ENCODE measurements at places on chromosomes 16 and 17.

DNA sequence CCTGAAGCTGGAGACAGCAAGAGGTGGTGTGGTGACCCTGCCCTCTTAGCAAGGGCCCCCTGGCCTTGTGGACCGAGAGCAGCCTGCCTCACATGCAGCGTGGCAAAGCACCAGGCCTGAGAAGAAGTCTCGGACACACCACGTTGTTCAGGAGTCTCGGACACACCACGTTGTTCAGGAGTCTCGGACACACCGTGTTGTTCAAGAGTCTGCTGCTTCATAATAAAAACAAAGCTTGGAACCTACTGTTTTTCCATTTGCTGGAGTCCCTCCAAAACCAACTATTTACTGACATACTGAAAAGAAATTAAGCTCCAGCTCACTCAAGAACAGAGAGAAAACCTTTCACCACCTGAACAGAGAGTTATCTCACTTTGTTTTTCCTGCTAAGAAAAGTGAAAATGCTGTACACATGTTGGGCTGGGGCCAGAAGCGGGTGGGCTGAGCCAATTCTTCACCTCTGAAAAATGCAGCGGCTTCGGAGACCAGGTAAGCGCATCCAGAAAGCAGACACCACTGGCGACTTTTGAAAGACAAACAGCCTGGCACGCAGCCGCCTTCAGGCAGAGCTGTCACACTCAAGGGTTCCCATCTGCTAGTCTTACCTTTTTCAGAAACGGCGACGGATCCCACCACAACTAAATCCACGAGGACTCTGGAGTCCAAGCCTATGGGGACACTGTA lies 8.9 kb downstream of the MTHFSD start:
- DNase-seq = no peak

DNA sequence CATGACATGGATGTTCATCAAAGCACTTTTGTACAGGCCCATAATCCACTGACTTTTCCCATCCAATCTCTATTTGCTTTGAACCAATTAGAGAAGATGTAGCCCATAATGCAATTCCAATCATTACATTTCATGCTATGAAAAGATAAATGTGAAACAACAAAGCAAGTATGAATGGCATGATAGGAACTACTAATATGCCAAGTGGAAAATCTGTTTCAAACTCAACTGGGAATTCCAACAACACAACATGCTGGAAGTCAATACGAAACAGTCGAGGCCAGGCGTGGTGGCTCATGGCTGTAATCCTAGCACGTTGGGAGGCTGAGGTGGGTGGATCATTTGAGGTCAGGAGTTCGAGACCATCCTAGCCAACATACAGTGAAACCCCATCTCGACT lies 39.6 kb upstream of the TMEM97 start:
- no peak for DNase-seq

DNA sequence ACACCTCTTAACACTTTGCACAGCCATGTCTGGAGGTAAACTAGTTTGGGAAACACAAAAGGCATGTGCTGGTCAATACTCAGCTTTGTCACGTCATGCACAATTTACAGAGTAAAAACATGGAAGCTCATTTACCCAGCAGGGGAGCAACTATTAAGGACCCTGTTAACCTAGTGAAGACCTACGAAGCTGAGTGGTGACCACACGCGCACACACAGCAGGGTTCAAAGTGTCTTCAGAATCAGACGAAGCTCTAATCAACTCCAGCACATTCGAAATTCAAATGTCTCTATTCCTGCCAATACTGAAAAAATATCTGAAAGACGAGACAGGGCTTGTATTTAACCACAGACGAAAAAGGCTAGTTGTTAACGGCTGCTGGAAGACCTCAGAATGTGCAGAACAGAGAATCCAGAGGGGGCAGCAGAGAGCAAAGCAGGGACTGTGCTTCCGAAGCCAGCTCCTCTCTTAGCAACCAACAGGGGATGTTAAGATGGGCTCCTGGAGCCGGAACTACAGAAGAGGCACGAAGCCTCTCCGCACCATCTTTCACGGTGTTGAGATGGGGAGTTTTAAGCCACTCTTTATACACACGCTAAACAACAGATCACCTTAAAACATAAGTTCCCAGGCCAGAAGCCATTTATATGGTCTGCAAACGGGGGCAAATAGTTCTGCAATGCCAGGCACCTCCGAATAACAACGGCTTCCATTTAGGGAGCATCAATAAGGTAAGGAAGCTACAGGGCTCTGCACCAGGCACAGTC lies 45.7 kb downstream of the CMTM4 start:
- DNase-seq = peak; percentile 73

GRCh38 chr17:9115214-9116191 lies 94.2 kb downstream of the NTN1 start:
- DNase-seq = no peak

DNA sequence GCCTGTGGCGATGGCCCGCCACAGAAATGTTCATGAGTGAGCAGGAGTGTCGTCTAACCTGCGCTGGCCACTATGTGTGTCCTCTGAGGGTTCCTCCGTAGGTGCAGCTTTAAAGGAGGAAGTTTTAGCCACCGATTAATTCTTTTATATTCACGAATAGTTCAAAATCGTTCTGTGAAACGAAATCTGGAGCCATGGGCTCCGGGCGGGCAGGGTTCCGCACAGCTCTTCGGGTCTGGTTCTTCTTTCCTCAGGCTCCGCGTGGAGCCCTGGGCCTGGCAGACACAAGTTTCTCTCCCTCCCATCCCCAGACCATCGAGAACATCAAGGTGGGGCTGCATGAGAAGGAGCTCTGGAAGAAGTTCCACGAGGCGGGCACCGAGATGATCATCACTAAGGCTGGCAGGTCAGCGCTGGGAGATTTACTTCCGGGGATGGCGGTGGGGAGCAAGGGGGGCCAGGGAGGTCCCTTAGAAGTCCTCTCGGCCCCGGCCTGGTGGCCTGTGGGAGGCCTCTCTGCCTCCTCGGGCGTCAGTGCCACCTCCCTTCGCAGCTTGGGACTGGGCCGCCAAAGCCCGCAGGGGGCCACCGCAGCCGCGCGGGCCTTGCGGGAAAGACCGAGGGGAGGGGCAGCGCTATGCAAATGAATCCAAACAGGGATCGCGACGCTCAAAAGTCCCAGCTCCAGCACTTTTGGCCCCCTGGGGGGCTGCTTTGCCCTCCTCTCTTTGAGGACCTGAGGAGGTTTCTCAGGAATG lies 5.2 kb downstream of the TBX4 start:
- DNase-seq = no peak

- no peak for DNase-seq
These were observed 238.1 kb upstream of the MAF start for GRCh38 chr16:79838496-79839259.

GRCh38 chr17:13753154-13753553 lies 151.4 kb upstream of the HS3ST3A1 start:
- DNase-seq = no peak

- DNase-seq = no peak
These were observed 40.0 kb upstream of the ABCA10 start for GRCh38 chr17:69268543-69269014.

DNA sequence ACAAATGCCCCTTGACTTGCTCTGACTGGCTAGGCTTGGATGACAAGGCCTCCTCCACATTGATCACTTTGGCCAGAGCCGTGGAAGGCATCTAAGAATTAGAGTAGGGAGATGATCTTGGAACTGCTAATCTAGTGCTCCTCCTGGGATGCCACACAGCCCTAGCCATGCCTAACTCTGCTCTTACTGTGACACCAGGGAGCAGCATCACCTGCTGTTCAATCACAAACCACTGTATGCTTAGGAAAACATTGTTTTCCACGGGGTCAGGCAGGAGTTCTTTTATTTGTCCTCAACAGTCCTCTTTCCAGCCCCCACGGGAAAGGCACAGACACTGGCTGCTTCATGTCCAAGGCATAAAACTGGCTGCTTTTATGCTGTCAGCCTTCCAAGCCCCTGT lies 46.3 kb downstream of the C16orf78 start:
- no peak for DNase-seq

DNA sequence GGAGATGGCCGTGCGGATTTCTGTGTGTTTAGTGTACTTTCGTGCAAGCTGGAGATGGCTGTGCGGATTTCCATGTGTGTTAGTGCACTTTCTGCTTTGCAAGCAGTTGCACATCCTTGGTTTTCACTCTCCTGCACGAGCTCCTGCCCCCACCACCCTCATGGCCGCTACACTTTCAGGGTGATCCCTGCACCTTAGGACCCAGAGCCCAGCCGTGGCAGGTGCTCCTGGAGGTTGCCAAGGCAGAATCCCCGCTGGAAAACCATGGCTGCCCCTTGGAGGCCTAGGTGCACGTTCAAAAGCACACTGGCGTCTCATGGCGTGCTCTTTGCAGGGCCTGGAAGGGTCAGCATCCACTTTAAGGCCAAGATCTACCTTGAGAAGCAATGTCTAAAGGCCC lies 311.0 kb upstream of the TNRC6C start:
- no peak for DNase-seq

- no peak for DNase-seq
These were observed 24.6 kb downstream of the CTU2 start for GRCh38 chr16:88730632-88731607.

- DNase-seq = no peak
These were observed 8.8 kb downstream of the CNP start for GRCh38 chr17:41975099-41976083.

GRCh38 chr16:3625911-3626732 lies 14.7 kb upstream of the SLX4 start:
- DNase-seq = peak; percentile 47

GRCh38 chr16:27152121-27152520 lies 51.2 kb upstream of the KDM8 start:
- no peak for DNase-seq

DNA sequence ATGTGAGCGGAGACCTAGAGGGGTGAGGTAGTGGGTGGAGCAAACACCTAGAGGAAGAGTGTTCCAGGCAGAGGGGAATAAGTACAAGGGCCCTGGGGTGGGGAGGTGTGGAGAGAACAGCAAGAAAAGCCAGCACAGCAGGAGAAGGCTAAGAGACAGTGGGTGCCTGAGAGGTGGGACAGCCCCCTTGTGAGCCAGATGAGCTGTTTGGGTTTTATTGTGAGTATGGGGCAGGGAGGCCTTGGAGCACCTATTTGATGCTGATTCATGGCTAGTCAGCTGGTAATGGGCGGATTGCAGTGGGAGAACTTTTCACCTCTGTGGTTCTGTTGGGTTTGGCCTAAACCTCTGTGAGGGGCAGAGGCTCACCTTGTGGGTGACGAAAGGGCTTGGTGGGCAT lies 68.4 kb downstream of the ABCC1 start:
- DNase-seq = no peak

GRCh38 chr16:88426018-88426417 lies 27.1 kb upstream of the ZFPM1 start:
- no peak for DNase-seq

DNA sequence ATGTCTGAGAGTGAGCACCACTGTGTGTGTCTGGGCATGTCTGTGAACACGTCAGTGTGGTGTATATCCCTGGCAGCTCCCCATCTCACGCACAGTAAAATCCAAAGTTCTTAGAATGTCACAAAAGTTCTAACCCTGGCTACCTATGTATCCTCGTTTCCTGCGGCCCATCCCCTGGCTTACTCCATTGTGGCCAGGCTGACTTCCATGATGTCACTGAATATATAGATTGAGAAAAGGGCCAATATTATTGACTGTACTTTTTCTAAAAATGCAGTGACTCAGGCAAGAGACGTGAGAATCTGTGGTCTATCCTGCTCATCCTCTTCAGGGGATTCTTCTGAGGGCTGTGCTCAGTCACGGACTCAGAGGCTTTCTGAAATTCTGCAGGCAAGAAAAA lies 963 bp upstream of the METTL22 start:
- no peak for DNase-seq

DNA sequence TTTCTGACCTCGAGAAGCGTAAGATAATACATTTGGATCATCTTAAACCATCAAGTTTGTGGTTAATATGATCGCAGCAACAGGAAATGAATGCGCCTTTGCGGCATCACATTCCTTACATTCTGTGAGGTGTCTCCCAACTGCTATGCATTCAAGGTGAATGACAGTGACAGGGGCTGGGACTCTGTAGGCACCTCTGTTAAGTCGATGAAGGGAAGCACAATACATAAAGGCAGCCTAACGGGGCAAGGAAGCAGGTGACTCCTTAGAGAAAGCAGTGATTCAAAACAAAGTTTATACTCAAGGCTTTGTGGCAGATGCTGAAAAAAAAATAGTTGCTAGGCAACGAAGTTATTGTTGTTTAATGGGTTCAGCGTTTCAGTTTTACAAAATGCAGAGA lies 21.6 kb upstream of the EVPL start:
- DNase-seq = no peak

GRCh38 chr17:77132411-77133086 lies 8.2 kb upstream of the SEC14L1 start:
- DNase-seq = no peak

DNA sequence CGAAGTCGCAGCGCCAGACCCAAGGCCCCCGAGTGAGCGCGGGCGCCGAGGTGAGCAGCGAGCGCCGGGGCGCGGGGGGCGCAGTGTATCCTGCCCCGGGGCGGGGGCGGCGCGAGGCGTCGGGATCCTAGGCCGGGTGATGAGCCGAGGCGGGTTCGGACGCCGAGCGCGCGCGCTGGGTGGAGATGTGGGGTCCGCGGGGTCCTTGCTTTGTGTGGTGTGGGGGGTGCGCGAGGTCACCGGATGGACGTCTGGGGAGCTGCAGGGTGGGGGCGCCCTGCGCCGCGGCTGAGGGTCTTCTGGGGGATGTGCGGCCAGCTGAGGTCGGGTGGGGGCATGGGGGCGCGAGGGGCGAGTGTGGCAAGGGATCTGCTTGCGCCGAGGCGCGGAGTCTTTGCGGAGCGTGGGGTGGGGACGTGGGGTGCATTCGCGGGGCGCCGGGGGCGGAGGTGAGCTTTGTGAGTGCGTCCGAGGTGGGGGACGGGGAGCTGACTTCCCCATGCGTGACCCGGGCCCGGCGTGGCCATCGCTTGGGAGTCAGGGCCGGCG lies 560 bp downstream of the RAI1 start:
- DNase-seq = peak; percentile 48

GRCh38 chr16:72221630-72222024 lies 49.7 kb upstream of the PMFBP1 start:
- no peak for DNase-seq

- no peak for DNase-seq
These were observed 55.8 kb downstream of the BPTF start for GRCh38 chr17:67881083-67881482.

GRCh38 chr17:73984941-73985340 lies 218.5 kb upstream of the RPL38 start:
- no peak for DNase-seq

DNA sequence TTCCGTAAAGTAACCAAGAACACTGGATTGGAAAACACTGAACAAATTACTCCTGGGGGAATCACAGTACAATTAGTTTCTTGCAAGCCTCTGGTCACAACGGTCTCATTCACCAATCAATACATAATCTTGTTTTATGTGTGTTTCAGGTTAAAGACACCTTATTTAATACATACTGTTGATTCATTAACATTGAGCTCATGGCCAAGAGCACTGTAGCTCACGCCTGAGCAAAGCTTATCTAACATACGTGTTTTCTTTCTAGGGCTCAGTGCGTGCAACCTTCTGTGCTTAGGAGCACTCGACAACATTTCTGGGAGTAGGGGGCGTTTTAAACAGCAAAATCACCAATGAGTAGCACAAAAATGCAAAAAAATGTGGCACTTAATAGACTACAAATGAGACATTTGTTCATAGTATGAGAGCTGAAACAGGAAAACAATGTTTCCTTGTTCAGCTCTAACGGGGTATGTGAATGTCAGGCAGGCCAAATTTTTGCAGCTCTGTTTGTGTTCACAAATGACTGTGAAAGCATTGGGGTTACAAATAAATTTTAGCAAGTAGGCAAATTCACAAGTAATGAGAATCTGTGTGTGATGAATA lies 206.2 kb downstream of the CNTNAP4 start:
- no peak for DNase-seq

Data from germinal center (tissue), 1 donor.